ENCODE measurements at places on chromosomes 3 and 15. TPM values are rescaled to one million over a fixed set of nuclear protein-coding genes. Genes with fewer than 3 reads are reported as not detected.

NIPA2 gene
- total RNA-seq, result 71.8 TPM

ACTRT3 gene
- 3.4 TPM for total RNA-seq

CCDC13 gene
- 4.8 TPM for total RNA-seq

CRYGS gene
- total RNA-seq, result not detected

CASR gene
- total RNA-seq, result not detected

XCR1 gene
- total RNA-seq, result not detected

CAND2 gene
- 8.9 TPM for total RNA-seq

ALDH1A2 gene
- total RNA-seq, result 2.6 TPM

SERPINI1 gene
- 1.4 TPM for total RNA-seq

C2CD4B gene
- total RNA-seq, result not detected

C3orf22 gene
- not detected for total RNA-seq

NMNAT3 gene
- total RNA-seq, result under 0.01 TPM

LPCAT4 gene
- total RNA-seq, result 12.1 TPM

LARP6 gene
- 109 TPM for total RNA-seq

CFAP91 gene
- not detected for total RNA-seq

ZKSCAN7 gene
- 4.9 TPM for total RNA-seq
